Suppressor macrophage (primary cell): ENCODE measurements at places on chromosomes 12 and 14.

DNA sequence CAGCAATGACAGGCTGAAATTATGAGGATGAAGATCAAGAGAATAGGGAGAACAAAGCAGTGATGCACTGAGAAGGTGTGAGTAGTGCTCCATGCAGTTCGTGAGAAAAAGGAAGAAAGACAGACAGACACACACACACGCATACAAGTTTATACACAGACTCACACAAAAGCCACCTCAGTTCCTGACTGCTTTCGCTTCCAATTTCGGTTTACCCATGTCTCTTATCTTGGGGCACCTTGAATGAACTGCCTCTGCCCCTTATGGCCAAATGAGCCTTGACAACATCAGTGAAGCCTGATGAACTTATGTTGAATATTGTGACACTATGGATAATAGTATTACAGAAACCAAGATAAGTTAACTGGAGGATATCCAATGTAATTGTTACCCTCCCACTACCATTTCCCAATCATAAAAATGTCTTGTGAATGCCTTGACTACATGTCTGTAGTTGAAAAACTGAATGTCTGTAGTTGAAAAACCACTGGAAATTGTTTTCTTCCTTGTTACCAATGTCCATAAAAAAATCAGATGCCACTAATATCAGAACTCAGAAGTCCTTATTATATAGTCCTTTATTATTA is 380.4 kb upstream of the DDHD1 start:
- DNase-seq = no peak

GRCh38 chr14:92599811-92600210 is 86.2 kb downstream of the RIN3 start:
- DNase-seq = peak; percentile 73

DNA sequence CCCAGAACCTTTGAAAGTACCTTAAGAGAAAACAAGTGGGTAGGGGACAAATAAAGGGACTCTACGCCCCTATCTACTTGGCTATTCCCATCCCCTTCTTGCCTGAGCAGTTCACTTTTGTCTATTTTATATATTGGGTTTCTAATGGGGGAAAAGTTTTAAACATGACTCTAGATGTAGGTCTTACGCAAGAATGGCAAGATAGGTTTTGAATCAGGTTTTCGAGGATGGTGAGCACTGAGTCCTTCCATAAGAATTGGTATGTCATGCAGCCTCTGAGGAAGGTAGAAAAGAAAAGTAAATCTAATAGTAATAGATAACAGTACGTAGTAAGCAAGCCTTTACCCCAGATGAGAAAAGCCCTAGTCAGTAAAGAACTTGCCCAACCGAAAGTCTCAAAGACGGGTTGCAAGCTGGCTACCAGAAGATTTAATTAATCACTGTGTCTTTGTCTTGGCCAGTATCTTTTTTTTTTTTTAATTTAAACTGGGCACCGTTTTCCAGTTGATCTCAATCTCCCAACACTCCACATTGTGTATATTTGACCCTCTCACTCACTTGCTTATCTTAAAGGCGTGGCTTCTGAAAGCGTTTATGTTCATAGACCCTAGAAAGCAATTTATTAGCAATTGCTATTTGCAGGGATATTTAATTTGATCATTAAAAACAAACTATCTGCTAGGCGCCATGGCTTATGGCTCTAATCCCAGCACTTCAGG is 86.6 kb upstream of the TMEM263 start:
- DNase-seq = no peak

- peak; percentile 57 for DNase-seq
Measured at GRCh38 chr12:93441081-93441616, 598 bp downstream of the UBE2N start.

DNA sequence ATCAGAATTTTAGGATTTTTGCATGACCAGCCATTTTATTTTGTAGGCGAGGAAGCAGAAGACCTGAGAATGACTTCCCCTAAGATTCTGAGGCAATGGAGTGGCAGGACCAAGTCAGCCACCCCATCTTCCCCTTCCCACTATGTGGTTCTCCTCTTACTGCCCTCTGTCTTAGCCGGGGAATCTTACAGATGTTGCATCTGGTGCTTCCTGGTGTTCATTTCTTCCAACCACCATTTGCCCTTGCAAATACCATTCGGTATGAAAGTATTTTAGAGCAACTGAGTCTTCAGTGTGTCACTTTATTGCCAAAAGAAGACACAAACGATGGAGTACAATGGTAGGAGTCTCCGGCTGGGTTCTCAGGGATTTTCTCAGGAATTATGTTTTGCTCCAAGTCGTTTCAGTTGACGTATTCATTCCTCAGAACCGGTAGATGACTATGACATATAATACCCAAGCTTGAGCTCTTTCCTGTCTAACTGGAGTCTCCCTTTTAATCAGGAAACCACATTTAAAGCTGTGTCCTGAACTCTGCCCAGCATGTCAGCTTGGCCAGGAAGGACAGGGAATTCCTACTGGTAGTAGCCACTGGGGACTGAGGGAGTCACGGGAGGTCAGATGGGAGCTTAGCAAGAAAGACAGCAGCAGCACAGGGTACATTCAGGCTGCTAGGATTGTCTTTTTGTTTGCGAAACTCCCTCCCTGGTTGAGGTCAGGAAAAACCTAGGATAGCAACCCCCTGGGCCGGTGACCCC is 87.0 kb downstream of the SAMD4A start:
- DNase-seq = peak; percentile 70

DNA sequence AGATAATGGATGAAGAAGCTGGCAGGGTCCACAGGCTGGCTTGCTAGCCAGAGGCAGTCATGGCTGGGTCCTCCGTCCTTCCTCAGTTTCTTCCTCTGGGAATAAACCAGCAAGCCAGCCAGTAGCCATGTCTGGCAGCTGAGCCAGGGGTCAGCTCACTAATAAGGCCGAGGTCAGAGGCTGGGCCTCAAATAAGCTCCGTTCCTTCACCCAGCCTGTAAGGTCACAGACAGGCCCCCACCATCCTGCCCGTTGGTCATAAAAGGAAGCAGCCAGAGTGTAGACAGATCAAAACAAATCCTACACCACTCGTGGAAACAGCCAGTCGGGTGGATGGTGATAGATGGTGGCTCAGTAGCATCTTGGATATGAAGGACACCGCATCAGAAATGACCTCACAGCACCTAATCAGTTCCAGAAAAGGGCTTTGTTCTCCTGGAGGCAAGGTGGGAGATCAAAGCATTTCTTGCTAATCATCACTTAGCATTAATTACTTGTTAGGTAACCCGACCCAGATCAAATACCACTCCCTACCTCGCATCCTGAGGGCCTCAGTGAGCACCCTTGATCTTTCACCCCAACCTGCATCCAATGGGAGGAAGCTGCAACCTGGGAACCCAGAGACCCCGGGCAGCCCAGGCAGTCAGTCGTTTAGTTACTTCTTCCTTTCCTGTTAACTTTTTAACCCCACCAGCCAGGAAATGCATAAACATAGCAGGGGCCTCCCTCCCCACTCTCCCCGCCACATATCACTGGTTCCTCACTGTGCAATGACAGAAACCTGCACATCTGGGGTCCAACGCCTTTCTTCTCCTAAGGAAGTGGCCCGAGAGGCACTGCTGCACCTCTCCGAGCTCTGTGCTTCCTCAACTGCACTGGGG is 90.2 kb downstream of the KDM2B start:
- peak; percentile 16 for DNase-seq

DNA sequence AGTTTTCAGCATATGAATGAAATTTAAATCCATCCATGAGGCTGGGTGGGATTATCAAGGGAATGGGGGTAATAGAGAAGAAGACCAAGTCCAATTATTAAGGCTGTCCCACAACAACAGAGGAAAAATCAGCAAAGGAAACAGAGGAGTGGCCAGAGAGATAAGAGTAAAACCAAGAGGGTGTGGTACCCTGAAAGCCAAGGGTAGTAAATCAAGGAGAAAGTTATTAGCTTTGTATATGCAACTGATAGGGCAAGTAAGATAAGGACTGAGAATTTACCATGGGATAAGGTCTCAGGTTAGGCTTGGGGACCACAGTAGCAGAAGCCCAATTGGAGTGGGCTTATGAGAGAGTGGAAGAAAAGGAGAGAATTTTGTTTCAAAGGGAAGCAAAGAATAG is 134.5 kb downstream of the NUAK1 start:
- no peak for DNase-seq

GRCh38 chr12:131379738-131380137 is 331.2 kb upstream of the SFSWAP start:
- no peak for DNase-seq

DNA sequence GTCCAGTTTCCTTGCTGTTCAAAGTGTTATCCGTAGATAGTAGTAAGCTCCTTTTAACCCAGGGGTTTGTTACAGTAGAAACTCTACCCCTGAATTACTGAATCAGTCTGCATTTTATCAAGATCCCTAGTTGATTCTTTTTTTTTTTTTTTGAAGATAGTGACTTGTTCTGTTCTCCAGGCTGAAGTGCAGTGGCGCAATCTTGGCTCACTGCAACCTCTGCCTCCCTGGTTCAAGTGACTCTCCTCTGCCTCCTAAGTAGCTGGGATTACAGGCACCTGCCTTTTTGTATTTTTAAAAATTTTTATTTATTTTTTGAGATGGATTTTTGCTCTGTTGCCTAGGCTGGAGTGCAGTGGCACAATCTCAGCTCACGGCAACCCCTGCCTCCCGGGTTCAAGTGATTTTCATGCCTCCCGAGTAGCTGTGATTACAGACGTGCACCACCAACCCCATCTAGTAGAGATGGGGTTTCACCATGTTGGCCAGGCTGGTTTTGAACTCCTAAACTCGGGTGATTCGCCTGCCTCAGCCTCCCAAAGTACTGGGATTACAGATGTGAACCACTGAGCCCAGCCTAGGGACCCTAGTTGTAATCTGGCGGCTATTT is 10.5 kb downstream of the LARP4 start:
- DNase-seq = no peak

DNA sequence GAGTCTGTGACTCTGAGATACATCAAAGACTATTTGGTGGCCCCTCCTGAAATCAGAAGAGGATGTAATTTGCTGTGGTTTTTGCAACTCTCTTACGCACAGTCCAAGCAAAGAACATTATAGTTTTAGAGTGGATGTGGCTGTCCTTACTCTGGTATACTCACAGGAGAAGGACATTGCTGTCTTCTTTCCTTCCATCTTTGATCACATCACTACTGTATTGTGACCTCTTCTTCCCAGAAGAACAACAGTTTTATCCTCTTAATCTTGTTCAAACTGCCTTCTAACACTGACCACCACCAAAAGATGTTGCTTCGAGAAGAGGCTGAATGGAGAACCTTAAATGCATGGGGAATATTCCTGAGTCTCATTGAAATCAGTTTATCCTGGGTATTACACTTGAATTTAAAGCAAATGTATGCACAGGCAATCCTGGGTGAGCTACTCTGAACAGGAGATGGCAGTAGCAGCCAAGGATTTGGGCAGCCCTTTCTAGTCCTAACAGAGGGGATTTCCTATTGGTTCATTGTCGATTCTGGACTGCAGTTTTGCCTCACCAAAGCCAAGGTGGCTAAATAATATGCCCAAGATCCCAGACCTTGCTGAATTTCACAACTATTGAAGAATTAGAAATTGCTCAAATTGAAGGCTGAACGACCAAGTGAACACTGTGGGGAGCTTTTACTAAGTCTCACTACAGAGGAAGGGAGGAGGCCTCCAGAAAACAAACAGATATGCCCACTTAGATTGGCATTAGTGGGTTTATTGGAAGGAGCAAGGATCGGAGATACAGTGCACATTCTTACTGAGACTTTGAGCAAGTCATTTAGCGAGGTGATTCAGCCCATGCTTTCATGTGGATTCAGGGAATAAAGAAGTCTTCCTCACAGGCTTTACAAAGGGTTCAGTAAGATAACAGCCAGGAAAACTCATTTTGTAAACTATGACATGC is 282.8 kb downstream of the PAWR start:
- no peak for DNase-seq

DNA sequence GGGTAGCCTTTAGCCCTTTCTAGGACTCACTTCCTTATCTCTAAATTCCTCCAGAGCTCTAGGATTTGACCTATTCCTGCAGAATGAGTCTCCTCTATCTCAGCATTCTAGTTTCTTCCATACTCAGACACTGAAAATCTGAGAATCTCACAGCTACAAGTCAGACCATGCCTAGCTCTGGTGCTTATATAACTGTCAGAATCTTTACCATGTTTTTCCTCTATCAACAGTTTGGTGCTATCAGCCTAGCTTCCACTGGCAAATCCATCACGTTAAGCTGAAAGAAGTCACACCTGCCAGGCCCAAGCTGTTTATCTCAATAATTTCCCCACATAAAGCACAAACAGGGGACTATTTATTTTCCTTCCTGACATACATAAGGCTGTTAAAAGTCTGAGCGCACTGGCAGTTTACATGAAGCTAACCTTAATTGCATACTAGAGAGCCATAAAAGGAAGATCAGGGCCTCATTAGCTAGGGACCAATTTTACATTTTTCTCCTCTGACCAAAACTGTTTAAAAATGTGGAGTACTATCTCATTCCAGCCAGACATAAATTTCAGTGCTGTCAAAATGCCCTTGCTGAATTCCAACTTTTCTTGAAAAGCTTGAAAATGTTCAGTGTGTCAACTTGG is 270.5 kb downstream of the C12orf75 start:
- DNase-seq = no peak

DNA sequence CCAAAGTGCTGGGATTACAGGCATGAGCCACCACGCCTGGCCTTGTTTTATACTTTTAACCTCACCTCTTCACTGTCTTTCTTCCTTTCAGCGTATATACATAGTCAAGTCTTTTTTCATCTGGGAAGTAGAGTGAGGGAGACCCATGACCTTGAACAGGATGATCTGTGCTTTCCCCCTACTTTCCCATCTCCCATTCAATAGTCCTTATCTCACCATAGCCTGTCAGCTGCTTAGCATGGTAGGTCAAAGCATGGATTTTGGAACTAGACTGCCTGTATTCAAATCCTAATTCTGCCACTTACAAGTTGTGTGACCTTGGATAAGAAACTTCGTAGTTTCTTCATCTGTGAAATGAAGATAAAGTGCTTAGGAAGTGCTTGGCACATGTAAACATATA is 96.4 kb upstream of the MON2 start:
- no peak for DNase-seq

- DNase-seq = peak; percentile 53
Measured at GRCh38 chr14:68785534-68786490, 7.1 kb downstream of the ZFP36L1 start.

DNA sequence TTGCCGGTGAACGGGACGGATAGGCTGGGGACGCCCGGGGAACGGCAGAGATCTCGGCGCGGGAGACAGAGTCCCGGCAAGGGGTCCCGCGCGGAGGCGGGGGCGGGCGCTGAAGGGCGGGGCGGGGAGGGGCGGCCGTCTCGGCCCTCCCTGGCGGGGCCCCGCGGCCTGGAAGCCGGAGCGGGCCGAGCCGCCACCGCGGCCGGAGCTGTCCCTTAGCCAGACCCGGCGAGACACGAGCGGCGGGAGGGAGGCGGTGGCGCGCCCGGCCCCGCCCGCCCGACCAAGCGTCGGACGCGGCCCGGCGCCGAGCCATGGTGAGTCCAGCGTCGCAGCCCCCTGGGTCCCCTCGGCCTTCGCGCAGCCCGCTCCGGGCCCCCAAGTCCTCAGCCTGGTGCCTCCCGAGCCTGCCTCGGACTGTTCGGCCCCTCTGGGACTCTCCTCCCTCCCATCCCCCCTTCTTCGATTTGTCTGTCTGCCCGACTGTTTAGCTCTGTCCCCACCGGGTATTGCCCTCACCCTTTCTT is at the start of gene ARHGEF40:
Gene ARHGEF40 (plus strand): TSS at position 222 of the 527 bp plus-strand sequence. CDS start 93 bp downstream, at position 315.
- DNase-seq = peak; percentile 59
